ENCODE measurements at places on chromosomes 7 and 10.

GRCh38 chr7:8702807-8703206 is 269.4 kb downstream of the NXPH1 start:
- no peak for DNase-seq

DNA sequence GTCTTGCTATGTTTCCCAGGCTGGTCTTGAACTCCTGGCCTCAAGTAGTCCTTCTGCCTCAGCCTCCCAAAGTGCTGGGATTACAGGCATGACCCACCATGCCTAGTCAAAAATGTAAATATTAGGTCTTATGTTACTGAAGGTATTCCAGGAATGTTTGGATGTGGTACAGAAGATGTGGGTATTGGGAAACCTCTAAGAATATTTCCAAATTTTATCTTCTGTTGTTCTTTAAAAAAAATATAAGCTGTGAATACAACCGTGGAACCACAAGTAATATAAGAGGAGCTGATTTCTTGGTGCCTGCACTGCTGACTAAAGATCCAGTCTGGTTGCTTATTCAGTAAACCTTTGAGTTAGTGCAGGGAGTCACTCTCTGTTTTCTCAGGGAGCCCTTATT is 178.3 kb downstream of the AUTS2 start:
- DNase-seq, result no peak

- DNase-seq, result no peak
Measured at GRCh38 chr10:128324058-128324827, 198.0 kb upstream of the MKI67 start.

- DNase-seq, result no peak
Measured at GRCh38 chr7:134449680-134450079, 9.2 kb downstream of the AKR1B1 start.

DNA sequence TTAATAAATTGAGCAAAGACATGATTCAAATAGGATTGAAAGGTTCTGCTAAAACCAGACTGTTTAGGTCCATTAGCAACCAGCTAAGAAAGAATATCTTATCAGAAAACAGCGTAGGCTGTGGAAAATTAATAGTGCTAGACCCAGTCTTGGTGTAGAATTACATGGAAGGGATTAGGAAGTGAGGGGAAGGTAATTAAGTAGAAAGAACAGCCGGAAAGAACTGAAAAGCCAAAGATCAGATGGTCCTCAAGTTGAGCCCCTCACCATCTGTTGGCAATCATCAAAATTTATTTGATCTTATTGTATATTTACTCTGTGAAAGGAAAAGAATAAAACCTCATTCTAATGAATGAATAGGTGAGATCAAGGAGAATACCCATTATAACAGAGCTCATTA is 50.1 kb downstream of the COL1A2 start:
- no peak for DNase-seq

DNA sequence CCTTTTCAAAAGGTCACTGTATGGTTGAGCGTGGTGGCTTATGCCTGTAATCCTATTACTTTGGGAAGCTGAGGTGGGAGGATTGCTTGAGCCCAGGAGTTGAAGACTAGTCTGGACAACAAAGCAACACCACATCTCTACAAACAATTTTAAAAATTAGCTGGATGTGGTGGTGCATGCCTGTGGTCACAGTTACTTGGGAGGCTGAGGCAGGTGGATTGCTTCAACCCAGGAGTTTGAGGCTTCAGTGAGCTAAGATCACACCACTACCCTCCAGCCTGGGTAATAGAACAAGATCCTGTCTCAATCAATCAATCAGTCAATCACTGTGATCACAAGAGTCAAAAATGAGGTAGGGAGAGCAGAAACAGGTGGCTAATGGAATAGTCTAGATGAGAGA is 97.0 kb downstream of the SUGCT start:
- DNase-seq, result no peak

- DNase-seq, result no peak
Measured at GRCh38 chr7:154914308-154914995, 88.5 kb downstream of the PAXIP1 start.

DNA sequence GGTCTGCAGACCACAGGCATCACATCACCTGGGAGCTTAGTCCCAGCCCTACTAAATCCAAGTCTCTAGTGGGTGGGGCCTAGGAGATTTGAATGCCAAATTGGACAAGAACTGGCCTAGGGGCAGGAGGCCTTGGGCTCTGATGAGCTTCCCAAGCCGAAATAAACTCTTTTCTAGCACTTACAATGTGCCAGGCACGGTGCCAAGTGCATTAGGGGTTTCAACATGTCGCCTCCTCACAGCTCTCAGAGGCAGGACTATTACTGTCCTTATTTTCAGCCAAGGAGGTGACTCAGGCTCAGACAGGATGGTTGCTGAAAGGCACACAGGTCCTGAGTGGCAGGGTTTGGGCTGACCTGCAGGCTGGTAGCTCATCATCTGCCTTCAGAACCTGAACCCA is 9.2 kb upstream of the CPA1 start:
- DNase-seq, result no peak

DNA sequence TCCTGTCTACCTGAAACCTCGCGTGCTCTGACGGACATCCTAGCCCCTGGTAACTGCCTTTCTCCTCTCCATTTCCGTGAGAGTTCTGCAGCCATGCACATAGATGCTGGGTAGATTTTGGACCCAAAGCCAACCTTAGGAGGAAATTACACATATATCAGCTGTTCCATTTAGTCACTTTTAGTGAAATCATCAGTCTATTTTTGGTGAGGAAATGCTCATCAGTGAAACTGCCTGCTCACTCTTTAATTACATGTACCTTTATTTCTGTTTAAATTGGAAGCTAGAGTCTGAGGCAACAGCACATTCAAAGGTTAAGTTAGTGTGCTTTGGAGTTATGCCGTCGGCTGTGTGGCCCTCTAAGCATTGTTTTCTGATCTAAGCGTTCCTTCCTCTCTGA is 231.3 kb downstream of the WDR37 start:
- no peak for DNase-seq

- peak; percentile 68 for DNase-seq
Measured at GRCh38 chr7:22559829-22560489, 60.0 kb upstream of the STEAP1B start.

- no peak for DNase-seq
Measured at GRCh38 chr10:121248266-121248665, 350.0 kb downstream of the FGFR2 start.

DNA sequence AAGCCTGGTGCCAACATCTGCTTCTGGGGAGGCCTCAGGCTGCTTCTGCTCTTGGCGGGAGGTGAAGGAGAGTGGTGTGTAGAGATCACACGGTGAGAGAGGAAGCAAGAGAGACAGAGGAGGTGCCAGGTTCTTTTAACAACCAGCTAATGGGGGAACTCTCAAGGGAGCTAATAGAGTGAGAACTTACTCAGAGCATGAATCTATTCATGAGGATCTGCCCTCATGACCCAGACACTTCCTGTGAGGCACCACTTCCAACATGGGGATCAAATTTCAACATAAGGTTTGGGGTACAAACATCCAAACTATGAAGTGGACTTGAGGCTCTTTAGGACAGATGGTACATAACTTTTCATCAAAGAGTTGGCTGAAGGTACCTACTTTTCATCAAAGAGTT is 5.1 kb upstream of the ZNF32 start:
- no peak for DNase-seq

DNA sequence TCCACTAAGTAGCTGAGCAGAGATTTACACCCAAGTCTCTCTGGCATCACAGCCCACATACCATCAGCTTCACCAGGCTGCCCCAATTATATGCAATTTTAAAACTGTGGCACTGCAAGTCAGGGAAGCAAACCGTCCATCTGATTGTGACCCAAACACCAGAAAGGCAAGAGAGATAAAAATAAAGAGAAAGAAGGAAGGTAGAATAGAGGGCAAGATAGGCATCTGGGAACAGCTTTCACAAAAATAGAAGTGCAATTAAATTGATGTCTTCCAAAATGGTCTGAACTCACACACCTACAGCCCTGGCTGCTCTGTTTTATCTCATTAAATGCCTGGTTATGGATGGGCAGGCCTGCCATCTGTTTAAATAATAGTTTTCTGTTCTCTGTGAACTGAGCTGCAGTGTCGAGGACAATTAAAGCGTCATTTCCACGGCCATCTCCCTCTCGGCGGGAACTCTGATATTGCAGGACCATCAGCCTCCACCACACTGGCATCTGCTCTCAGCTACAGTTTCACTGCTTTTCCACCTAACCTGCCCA is 509.1 kb downstream of the INHBA start:
- no peak for DNase-seq

- no peak for DNase-seq
Measured at GRCh38 chr7:411677-412312, 107.9 kb downstream of the PDGFA start.

- peak; percentile 66 for DNase-seq
Measured at GRCh38 chr7:131945313-131945911, 389.0 kb upstream of the PODXL start.

GRCh38 chr7:131250331-131250730 is 77.3 kb upstream of the MKLN1 start:
- no peak for DNase-seq

DNA sequence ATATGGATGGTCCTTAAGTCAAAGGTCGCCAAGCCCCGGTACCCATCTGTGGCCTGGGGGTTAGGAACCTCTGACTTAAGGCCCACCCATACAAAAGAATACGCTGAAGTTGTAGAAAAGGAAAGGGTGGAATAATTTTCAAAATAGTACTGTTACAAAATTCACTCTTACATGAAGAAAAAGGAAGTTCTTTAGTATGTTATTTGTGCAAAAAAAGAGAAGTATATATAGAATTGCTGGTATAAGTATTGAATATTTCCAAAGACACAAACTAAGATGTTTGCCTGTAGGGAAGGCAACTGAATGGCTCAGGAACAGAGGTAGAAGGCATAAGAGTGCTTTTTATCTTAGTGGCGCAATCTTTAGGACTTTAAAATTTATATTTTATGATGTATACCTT is 78.7 kb downstream of the PRLHR start:
- no peak for DNase-seq

- no peak for DNase-seq
Measured at GRCh38 chr10:33390046-33390445, 55.6 kb upstream of the NRP1 start.

DNA sequence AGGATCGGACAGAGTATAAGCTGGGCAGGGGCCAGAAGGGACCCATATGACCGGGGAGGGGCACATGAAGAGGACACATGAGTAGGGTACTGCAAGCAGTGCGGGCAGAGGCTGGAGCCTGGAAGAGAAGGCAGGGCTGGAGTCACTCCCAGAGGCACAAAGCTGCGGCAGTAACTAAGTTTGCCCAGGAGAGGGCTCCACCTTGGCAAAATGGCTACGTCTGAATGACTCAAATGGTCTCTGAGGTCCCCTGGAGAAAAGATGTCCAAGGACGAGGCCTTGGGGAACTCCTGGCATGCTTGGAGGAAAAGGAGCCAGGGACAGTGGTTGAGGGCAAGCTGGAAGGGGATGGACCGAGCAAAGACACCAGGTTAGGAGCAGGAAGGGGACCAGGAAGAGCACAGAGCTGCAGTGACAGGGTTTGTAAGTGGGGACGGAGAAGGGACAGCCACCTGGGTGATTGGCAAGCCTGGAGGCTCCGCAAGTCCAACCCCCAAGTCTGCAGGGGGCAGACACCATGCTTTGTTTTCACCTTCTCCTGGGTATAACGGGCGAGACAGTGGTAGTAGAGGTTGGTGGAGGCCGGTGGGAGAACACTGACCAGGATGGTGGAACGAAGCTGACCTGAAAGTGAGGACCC is 43.1 kb upstream of the LBX1 start:
- peak; percentile 76 for DNase-seq

DNA sequence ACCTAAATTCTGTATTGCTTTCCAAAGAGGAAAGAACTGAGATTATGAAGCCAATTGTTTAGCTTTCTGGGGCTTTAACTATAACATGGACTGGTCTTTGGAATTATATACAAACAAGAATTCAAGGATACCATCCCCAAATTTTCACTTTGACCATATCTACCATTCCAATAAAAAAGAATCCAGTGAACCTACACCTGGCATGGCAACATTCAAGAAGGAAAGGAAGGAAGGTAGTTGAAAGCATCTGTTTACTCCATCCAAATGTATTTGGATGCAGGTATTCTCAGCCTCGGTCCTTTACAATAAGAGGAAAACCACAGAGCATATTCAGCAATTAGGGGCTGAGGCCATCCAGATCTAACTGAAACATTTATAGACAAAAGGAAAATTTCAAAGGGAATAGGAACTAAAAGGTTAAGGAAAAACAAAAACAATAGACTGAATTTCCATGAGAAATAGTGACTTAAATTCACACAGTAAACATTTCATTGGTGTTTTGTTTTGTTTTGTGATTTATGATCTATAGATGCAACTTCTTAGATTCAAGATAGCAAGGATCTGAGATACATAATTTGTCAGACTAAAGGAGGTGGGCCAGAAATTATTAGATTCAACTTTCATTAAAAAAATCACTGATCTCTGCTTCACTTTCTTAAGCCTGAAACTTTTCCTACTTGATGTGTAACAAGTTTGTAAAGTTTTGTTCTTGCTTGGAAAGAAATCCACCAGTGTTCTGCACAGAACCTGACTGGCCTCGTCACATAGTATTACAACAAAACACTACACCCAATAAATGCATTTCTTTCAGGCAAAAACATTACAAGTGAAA is 12.7 kb downstream of the SKIDA1 start:
- DNase-seq, result no peak

- no peak for DNase-seq
Measured at GRCh38 chr7:13312307-13312706, 624.9 kb downstream of the ARL4A start.

DNA sequence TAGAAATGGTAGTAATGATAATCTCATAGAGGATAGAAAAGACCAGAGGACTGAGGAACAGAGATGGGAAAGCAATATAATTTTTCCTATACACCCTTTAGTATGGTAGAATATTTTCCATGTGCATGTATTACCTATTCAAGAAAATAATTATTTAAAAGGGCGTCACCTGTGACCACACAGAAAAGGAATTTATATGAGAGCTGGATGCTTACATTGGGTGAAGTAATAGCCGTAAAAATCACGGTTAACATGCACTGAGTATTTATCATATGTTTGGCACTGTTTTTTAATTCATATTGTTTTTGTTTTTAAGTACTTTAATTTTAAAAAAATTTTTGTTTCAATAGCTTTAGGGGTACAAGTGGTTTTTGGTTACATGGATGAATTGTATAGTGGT is 195.1 kb downstream of the IPMK start:
- DNase-seq, result no peak

DNA sequence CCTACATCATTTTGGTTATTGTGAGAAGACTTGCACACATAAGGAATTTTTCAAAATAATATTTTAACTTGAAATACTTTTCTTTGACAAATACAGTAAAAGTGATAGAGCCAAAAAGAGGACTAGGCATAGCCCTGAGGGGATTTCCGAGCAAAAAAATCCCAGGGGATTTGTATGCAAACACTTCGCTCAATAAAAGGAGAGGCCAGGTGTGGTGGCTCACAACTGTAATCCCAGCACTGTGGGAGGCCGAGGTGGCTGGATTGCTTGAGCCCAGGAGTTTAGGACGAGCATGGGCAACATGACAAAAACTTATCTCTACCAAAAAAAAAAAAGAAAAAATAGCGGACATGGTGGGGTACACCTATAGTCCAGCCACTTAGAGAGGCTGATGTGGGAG is 193.0 kb downstream of the PCDH15 start:
- no peak for DNase-seq

- no peak for DNase-seq
Measured at GRCh38 chr10:25531457-25532061, 356.8 kb downstream of the GPR158 start.

Data from stimulated activated CD8-positive, alpha-beta memory T cell treated with anti-CD3 and anti-CD28 coated beads, Interleukin-4, amount 100 ng/mL, for 48 hours (primary cell).